Effector memory CD4-positive, alpha-beta T cell (primary cell): ENCODE measurements at places on chromosomes 16 and 17.

DNA sequence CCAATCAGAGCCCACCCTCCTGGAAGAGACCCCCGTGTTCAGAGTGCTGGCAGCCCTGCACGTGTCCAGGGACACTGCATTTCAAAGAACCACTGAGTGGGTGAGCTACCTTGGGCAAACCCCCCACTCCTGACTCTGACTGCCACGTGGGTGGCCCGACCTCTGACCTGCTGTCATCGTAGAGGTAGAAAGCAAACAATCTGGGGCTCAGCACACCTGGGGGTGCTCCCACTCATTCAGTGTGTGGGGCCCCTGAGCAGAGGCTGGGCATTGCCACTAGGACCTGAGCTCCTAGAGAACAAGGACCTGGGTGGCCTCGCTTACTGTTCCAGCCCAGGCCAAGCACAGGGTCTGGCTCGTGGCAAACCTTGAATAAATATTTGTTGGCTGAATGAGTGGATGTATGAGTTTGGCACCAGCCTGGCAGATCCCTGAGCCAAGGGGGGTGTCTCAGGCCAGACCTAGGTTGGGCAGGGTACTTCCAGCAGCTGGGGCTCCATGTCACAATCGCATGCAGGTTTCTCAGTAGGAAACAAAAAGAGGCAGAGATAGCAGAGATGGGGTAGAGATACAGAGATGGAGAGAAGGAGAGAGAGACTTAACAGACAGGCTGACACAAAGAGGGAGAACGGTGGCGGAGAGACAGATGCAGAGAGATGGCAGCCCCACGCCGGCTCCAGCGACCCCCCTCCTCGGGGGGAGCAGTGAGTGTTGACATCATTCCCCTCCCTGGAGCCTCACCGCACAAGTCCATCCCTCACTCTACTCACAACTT is 5.4 kb upstream of the DRC7 start:
- DNase-seq: no peak

- DNase-seq: no peak
Measured at GRCh38 chr17:13575922-13576419, 25.8 kb downstream of the HS3ST3A1 start.

- no peak for DNase-seq
Measured at GRCh38 chr16:78972986-78973385, 627.6 kb downstream of the MAF start.

GRCh38 chr16:73670836-73671820 is 623.2 kb upstream of the ZFHX3 start:
- no peak for DNase-seq

- DNase-seq: peak; percentile 45
Measured at GRCh38 chr17:50297407-50297865, 23.2 kb downstream of the TMEM92 start.

DNA sequence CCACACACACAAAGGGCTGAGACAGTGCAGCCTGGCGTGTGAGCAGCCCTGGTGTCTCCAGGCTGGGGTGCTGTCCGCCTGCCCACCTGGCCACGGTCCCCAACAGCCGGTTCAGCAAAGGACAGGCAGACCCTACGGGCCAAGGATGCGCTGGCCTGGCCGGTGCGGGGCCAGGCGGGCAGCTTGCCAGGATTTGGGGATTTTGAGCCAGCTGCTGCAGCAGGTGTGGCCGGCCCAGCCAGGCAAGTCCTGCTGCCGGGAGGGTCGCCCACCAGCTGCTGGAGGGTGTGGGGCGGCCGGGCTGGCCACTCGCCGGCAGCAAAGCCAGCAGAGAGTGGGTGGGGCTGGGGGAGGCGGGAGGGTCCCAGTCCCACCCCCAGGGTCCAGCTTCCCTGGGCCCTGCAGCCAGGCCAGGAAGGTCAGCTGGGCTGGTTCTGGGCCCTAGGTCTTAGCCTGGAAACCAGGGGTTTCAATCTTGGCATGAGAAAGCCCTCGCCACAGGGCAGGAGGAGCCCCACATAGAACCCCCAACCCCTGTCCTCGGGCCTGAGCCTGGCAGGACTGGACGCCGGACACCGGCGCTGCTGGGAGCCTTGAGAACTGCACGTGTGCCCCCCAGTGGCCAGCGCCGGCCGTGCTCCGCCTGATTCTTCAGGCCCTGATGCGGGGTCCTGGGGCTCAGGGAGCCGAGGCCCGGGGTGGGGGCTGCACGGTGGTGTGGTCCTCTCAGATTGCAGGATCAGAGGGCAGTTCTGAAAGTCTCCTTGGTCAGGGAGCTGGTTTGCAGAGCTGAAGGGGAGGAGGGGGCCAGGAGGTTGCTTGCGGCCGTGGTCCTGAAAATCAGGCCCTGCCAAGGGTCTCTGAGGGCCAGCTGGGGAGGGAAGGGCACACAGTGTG is 17.6 kb upstream of the SSTR5 start:
- no peak for DNase-seq

GRCh38 chr16:61891460-61891859 is 144.8 kb downstream of the CDH8 start:
- no peak for DNase-seq

GRCh38 chr17:68468788-68469187 is 11.5 kb upstream of the WIPI1 start:
- DNase-seq: no peak

GRCh38 chr16:84478172-84478947 is 26.1 kb downstream of the MEAK7 start:
- no peak for DNase-seq

DNA sequence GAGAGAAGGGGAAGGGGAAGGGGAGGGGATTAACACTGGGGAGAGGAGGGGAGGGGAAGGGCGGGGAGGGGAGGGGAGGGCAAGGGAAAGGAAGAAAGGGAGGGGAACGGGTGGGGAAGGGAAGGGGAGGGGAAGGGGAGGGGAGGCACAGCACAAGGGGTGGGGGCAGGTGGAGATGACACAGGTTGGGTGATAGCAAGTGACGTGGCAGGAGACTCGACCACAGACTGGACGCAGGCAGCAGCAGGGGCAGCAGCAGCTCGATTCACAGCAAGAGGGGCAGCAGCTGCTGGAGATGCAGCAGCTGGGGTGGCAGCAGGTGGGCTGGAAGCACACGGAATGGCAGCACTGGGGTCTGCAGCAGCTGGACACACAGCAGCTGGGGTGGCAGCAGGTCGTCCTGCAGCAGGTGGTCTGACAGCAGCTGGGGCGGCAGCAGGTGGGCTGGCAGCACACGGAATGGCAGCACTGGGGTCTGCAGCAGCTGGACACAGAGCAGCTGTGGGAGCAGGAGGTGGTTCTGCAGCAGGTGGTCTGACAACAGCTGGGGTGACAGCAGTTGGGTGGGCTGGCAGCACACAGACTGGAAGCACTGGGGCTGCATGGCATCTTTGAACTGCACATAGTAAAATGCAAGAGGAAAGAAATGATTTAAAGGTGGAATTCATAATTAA is at the start of gene KRTAP4-16:
TSS of gene KRTAP4-16 (minus strand) at position 624 of the 674 bp plus-strand sequence. CDS start at position 624, 0 bp downstream.
- DNase-seq: no peak

- no peak for DNase-seq
Measured at GRCh38 chr16:67464565-67464964, 16.4 kb downstream of the ATP6V0D1 start.

DNA sequence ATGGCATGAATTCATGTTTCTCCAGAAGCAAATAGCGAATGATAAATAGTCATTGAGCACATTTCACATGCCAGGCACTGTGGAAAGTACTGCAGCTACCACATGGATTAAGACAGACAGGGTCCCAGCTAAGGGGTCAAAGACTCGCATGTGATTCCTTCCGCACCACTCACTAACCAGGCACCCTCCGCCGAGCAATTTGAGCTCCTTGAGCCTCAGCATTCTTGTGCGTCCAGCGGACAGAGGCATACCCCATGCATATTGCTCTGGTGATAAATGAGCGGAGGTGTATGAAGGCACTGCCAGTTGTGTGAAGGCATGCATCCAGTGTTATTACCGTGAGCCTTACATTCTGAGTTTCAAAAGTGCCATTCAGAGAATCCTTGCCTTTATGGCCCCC is 358.7 kb downstream of the HS3ST4 start:
- DNase-seq: no peak

DNA sequence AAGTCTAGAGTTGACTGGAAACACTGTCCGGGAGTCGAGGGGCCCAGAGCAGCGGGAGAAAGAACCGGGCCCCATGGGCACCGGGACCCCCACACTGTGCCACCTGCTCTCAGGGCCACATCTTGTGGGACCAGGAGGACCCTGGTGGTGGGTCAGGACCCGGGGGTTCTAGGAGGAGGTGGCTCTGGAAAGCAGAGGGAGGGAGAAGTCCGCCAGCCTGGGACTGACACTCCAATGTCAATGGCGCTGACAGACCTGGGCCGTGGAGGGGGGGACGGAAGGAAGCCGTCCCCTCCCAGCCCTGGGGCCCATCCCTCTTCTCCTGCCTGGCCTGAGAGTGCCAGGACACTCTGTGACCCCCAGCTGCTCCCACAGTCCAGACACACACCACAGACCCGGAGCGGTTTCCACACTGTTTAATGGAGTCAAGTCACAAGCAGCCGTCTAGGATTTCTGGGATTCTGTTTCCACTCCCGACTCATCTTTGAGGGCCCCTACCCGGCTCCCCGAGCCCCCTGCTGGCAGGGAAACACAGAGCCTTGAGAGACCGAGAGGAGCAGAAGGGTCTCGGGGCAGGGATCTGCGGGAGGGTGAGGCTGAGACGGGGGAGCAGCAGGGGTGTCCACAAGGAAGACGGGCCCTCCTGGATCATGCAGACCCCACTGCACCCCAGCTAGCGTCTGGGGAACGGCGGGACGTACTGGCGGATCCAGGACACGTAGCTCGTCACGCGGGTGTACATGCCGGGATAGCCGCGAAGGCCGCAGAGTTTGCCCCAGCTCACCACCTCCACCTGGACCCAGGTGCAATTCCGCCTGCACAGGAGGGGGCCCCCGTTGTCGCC is 23.5 kb upstream of the UBE2I start:
- DNase-seq: no peak

DNA sequence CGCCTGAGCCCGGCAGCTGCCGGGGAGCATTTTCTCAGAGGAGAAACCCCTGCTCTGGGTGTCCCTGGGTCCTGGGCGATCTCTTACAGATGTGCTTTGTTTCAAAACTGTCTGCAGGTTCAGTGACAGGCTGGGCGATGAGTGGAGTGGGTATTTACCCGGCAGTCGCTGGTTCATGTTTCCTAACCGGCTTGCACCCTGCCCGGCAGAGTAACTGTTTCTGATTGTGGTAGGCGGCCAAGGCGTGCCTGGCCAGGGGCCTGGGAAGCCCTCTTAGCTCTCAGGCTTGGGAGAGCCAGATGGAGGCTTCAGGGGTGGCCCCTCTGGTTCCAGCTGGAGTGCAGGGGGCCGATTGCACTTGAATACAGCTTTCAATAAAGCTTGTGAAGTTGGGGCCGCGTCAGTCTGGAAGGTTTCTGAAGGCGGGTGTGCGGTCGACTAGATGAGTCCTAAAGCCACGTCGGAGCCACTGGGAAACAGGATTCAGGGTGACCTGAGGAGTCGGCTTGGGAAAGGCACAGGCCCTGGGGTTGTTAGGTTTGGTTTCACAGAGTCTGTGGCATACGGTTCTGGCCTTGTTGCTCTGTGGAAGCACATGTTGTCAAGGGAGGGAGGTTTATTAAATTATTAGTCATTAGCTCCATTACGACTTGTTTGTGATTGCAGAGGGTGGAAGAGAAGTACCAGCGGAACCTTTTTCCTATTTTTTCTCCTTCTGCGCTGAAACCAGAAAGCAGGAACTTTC is 1.4 kb downstream of the BAIAP2 start:
- DNase-seq: no peak
